Foreskin melanocyte (primary cell): ENCODE measurements at places on chromosomes 4 and X.

GRCh38 chr4:109873791-109874514 lies 26.0 kb downstream of the LRIT3 start:
- no peak for DNase-seq

DNA sequence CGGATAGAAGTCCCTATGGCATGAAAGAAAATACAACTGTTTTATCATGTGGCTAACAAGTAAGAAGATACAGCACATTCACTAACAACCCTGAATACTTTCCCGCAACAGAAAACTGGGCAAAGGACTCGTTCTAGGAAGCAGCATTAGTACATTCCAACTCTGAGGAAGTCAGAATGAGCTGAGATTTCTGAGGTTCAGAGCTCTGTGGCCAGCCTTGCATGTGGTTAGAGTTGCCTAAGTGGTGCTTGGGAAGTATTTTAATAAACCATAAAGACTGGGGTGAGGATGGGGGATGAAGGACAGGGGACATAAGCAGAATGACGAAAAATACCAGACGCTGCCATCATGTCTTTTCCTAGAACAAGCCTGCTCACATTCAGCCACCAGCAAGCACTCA lies 82.2 kb downstream of the EFHC2 start:
- no peak for DNase-seq

DNA sequence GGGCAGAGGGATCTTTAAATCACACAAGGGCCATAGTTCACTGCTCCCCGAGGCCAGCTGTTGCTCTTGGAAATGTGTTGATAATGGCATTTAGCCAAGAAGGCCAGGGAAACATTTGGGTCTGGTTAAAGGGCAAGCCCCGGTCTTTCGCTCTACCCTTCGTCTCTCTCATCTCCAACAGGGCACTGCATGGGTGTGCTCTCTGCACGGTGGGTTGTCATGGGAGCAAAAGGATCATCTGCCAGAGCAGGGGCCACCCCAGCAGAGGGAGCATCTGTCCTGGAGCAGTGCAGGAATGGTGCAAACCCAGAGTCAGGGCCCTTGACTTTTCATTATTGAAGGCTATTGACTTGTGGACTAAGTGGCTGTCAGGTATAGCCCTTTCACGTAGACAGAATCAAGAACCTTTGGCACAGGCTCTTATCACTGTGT lies 22.7 kb upstream of the PGRMC2 start:
- no peak for DNase-seq

DNA sequence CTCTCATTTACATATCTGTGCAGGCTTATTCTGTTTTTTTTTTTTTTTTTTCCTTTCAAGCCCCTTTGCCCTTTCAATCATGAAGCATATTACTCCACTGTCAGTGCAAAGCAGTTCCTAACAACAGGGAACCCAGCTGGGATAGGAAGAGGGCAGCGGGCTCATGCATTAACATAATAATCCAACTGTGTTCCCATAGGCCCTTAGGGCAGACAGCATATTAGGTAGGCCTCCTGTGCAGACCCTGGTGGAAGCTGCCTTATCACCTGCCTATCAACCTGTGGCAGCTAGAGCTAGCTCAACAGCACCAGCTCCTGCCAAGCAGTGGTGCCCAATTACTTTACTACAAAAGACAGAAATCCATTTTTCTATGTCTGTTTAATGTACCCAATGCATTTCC lies 49.3 kb downstream of the SLC10A7 start:
- DNase-seq = no peak

DNA sequence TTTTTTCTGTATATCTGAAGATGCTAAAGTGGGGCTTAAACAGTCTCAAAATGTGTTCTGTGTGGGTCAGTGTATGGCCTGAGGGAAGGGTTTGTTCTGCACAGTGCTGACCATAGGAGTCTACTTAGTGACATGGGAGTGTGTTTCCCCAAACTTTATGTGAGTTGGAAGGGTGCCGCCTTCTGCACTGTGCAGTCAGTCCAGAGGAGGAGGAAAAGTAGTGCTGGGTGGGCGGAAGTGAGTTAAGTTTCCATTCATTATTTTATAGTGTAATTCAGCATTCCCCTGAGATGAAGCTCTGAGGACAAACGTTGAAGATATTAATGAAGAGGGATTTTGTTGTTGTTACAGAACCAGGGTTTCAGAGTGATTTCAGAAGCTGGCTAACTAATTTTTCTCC lies 2.9 kb downstream of the CHST7 start:
- DNase-seq = no peak

GRCh38 chr4:81722290-81722851 lies 250.7 kb upstream of the RASGEF1B start:
- DNase-seq = no peak

DNA sequence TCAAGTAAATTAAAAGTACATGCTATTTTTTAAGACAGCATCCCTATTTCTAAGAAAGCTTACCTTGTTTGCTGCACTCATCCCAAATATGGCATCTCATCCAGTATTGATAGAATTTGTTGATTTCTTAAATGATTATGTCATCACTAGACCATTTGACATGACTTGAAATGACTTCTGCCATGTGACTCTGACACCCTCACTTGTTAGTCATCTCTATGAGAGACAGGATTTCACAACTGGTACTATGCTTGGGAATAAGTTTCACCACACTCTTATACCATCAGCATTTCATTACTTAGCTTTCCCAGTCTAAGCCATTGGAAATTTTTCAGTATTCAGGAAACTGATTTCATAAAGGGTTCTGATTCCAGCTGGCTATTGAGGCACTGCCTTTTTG lies 55.3 kb downstream of the TMPRSS11F start:
- peak; percentile 5 for DNase-seq

DNA sequence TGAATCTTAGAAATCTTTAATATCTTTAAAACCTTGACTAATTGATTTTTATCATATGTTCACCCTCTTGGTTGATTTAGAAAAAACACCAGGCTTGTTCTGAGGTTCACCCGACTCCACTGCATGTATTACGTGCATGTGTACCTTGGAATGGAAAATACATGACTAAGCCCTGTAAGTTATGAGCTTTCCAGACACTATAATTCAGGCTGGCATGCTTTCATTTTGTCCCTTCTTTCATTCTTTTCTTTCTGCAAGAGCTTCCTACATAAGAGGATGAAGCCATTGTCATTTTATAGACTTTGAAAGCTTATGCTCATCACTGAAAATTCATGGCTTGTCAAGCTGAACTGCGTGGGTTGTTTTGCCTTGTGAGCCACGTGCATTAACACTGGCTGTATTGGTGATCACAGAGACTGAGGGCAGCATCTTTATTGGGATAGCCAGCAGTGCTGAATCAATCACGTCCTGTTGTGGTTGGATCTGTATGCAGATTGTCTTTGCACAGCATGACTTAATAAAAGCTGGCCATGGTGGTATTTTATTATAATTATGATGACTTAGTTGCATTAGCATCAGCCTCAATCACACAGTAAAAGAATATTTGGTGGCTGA lies 141.9 kb downstream of the SLIT2 start:
- no peak for DNase-seq

DNA sequence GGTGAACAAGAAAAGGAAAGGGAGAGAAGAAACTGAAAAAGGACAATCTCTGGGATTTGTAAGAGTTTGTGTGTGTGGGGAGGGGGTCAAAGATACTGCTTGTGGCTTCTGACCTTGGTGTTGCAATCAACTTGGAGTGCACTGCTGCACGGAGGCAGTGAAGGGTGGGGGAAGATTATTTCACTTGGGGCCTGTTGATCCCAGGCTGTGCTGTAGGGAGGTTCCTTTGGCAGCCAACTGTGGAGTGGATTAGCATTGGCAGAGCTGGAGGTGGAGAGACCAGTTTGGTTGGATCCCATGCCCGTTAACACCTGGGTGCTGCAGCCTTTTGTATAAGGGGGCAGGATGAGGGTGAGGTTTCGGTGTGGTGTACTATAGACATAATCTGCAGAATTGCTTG lies 38.2 kb downstream of the AFF1 start:
- no peak for DNase-seq

- DNase-seq = no peak
These were observed 320.7 kb upstream of the CLNK start for GRCh38 chr4:11005300-11005699.

- DNase-seq = no peak
These were observed 2.7 kb downstream of the CT55 start for GRCh38 chrX:135168486-135168885.

GRCh38 chr4:140049024-140049848 lies 104.7 kb downstream of the MAML3 start:
- no peak for DNase-seq

- DNase-seq = no peak
These were observed 35.9 kb downstream of the GK start for GRCh38 chrX:30689116-30689515.

GRCh38 chrX:118904218-118904617 lies 70.2 kb upstream of the LONRF3 start:
- no peak for DNase-seq

DNA sequence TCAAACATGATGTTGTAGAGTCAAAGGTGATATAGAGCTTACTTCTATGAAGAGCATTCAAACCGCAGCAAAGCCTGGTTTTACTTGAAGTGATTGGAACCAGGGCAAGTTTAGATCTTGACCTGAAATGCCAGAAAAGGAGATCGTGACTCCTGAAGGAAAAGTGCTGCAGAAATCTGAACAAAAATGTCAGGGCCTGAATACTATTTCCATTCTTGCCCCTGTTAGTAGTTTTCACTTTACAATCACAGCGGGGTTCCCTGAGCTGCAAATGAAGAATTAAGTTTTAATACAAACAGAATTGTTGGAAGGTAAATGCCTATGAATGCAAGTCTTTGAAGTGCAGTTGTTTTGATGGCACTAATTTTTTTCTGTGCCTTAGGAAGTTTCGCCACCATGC lies 4.1 kb downstream of the SLIT2 start:
- no peak for DNase-seq

- DNase-seq = no peak
These were observed 172.9 kb downstream of the SPRY1 start for GRCh38 chr4:123569541-123569940.

GRCh38 chr4:162847945-162848549 lies 318.6 kb downstream of the NAF1 start:
- no peak for DNase-seq

DNA sequence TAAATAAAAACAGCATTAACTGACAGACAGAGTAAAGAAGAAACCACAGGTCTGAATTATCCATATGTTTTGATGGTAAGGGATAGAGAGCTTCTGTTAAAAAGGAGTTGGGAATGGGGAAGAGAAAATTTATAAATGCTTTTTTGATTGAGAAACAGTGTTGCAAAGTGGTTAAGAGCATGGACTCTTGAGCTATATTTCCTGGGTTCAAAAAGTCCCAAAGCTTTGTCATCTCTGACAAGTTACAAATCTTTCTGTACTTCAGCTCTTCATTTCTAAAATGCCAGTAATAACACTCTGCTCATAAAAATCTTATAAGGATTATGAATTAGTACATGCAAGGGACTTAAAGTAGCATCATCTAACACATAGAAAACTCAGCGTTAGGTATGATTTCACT lies 62.2 kb downstream of the N4BP2 start:
- DNase-seq = no peak

DNA sequence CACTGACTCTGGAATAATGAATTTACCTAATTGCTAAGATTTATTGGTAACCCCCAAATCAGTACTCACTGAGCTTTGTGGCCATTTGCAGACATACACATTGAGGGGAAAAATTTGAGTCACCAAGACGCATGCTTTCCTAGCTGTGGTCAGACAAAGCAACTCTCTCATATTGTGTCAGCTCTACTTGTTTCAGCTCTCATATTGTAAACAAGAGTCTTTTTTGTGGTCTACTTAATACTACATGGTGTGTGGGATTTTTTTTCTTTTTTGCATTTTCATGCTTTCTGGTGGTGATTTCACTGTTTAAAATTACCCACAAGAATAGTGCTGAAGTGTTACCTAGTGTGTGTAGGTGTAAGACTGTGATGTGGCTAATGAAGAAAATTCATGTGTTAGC lies 428.2 kb upstream of the GALNT7 start:
- no peak for DNase-seq

- no peak for DNase-seq
These were observed 1.7 kb upstream of the NHS start for GRCh38 chrX:17373337-17373736.

GRCh38 chr4:143270256-143270838 lies 66.3 kb upstream of the GAB1 start:
- DNase-seq = no peak

DNA sequence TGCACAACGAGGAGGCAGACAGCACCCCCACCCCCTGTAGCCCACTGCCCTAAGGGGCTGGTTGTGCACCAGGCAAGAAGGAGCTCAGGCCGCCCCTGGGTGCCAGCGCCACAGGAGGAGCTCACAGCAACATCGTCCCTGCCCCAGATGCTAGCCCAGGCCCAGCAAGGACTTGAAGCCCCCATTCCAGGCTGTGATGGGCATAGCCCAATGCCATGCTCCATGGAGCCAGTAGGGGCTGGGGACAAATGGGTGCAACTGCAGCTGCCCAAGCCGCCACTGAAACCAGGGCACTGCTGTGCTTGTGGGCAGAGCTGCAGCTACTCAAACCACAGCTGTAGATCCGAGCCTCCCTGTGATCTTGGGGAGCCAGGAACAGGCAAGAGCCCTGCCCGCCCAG lies 241.3 kb upstream of the GIMD1 start:
- no peak for DNase-seq

DNA sequence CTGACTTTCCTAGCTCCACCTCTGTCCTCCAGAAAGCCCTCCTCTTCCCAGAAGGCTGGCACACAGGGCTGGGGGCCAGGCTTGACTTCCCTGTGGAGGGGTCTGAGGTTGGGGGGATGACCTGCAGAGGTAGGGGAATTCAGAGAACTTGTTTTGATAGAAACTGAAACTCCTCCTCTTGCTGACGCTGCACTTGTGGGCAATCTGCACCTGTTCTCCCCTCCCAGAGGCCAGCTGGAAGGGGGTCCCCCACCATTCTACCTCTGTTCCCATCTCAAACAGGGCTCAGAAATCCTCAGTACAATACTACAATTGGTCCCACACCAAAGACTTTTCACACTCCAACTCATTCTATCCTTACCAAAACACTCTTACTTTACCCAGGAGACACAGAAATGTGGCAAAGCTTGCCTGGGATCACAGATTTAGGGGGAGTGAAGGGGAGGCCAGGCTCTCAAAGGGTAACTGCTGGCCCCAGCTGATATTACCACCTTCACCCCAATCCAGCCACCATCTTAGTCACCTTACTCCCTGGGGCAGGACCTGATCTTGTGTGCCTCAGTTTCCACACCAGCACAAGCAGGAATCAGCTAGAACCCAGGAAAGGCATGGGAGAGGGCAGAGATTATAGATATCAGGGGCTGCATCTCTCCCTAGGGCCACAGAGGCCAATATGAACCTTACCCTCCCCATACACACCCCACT lies 18.5 kb downstream of the OTUD5 start:
- no peak for DNase-seq

- DNase-seq = no peak
These were observed 152.3 kb downstream of the DCLK2 start for GRCh38 chr4:150230561-150230960.

DNA sequence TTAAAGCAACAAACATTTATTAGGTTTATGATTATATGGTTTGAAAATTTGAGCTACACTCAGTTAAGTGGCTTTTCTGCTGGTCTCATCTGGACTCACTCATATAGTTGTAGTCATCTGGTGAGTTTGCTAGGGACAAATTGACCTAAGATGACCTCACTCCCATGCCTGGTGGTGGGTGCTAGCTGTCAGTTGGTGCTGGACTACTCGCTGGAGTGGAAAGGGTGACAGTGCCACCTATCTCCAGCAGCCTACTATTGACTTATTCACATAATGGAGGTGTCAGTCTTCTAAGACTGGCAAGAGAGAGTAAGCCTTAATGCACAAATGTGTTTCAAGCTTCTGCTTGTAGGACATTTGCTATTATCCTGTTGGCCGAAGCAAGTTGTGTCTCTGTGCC lies 88.2 kb downstream of the TASL start:
- DNase-seq = no peak

GRCh38 chr4:154472858-154473257 lies 18.7 kb downstream of the DCHS2 start:
- no peak for DNase-seq
